Activated T-helper 1 cell treated with anti-CD3 and anti-CD28 coated beads, Interleukin-12 subunit alpha, Interleukin-12 subunit beta, Interleukin-2, Interleukin-4 antibody, amounts not matched to agents 30 ng/mL and 10 ng/mL and 1 ng/mL, durations not matched to agents 14 hours and 24 hours and 36 hours (primary cell): ENCODE measurements at places on chromosomes 6 and 20.
A peak's percentile ranks its signal among the peaks of the same experiment; 100 is the strongest.

GRCh38 chr6:5249451-5250122 is 11.2 kb downstream of the LYRM4 start:
- no peak overlapping the region for H3K4me3 ChIP-seq
- H3K27ac ChIP-seq, result no peak overlapping the region
- H3K36me3 ChIP-seq, result peaks cover 13% of the 10 kb centered on the region
- no peaks in the 10 kb centered on the region for H3K4me1 ChIP-seq
- no peak for DNase-seq

- DNase-seq, result no peak
- H3K4me1 ChIP-seq, result no peaks in the 10 kb centered on the region
- H3K4me3 ChIP-seq, result no peak overlapping the region
Observed at GRCh38 chr20:24665741-24666191, 196.3 kb downstream of the SYNDIG1 start.

DNA sequence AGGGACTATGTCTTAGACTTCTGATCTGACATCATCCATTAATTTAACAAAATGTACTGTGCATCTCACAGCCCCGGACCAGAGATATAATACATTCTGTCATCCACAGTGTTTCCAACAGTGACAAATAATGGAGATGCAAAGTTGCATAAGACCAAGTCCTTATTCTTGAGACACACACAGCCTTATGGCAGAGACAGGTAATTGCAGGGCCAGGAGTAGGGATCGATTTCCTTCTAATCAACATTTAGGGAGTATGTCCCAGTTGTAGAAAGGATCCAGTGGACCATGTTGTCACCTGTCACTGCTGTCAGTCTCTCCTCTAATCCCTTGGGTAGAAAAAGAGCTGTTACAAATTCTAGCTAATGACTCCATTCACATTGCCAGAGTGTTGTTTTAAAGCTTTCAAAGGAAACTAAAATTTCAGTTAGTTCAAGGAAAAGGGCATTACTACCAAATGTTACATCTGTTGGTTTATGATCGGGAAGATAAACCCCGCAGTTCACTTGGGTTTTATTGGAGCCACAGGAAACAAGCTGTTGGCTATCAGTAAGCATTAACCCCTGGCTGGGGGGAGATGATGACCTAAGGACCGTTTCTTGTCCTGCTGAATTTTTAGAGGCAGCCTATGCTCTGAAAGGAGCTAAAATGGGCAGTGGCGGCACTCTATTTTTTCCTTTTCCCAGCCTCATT is 111.4 kb upstream of the ATXN1 start:
- DNase-seq, result no peak
- H3K27ac ChIP-seq, result no peak overlapping the region
- no peaks in the 10 kb centered on the region for H3K4me1 ChIP-seq
- no peak overlapping the region for H3K4me3 ChIP-seq

DNA sequence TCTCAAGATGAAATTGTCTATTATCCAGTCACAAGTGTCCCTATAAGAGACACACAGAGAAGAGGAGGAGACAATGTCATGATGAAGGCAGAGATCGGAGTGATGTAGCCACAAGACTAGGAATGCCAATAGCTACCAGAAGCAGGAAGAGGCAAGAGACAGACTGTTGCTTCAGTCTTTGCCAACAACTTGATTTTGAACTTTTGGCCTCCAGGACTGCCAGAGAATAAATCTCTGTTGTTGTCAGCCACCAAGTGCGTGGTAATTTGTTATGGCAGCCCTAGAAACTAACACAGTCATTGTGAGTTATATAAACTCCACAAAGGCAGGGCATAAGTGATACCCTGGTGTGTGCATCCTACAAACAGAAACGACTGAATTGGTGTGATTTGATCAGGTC is 517.0 kb downstream of the BTBD3 start:
- no peaks in the 10 kb centered on the region for H3K36me3 ChIP-seq
- H3K4me1 ChIP-seq, result no peaks in the 10 kb centered on the region
- H3K27me3 ChIP-seq, result no peaks in the 10 kb centered on the region
- no peak overlapping the region for H3K4me3 ChIP-seq

- no peak overlapping the region for H3K27ac ChIP-seq
- peaks cover 3% of the 10 kb centered on the region for H3K27me3 ChIP-seq
- no peak overlapping the region for H3K4me3 ChIP-seq
- DNase-seq, result no peak
- H3K4me1 ChIP-seq, result peaks cover 17% of the 10 kb centered on the region
Observed at GRCh38 chr6:35014341-35014740, 125.3 kb downstream of the ANKS1A start.

- no peak for DNase-seq
- no peaks in the 10 kb centered on the region for H3K36me3 ChIP-seq
- no peaks in the 10 kb centered on the region for H3K27me3 ChIP-seq
Observed at GRCh38 chr6:121816906-121817540, 381.6 kb downstream of the GJA1 start.

DNA sequence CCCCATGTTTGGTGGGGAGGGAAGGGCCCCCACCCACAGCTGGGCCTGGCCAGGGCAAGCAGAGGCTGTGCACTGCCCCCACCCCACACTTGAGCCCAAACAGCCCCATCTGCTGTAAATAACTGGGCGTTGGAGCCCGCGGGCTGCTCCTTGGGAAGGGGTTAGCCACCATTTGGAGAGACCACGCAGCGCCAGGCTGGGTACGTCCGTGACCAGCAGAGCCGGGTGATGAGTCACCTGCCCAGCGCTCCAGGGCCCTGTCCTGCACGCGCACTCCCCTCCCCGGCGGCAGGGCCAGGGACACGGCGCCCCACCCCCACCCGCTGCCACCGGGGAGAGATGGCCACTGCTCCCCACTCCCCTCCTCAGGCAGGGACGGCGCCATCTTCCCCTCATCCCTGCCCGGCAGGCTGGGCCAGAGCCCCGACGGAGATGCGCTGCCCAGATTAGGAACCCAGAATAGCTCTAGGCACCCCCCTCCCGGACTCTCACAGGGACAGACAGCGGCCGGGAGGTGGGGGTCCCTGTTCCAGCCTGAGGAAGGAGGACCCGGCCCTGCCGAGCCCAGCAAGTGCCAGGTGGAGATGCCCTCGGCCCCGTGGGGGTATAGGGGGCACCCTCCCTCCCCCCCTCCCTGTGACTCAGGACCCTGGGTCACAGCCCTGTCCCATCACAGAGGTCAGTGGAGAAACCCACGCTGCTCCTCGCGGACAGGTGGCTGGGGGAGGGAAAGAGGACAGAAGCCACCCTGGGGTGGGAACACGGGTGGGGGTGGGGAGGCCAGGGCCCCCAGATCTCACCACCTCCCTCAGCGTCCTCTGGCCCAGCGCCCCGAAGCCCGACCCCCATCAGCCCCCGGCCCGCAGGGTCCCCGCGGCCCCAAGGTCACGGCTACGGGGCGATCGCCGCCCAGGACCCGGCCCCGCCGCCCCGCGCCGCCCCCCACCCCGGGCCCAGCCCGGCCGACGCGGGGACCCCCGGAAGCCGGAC is 642 bp downstream of the EEF1A2 start:
- no peaks in the 10 kb centered on the region for H3K4me1 ChIP-seq
- no peak for DNase-seq
- no peak overlapping the region for H3K27ac ChIP-seq

DNA sequence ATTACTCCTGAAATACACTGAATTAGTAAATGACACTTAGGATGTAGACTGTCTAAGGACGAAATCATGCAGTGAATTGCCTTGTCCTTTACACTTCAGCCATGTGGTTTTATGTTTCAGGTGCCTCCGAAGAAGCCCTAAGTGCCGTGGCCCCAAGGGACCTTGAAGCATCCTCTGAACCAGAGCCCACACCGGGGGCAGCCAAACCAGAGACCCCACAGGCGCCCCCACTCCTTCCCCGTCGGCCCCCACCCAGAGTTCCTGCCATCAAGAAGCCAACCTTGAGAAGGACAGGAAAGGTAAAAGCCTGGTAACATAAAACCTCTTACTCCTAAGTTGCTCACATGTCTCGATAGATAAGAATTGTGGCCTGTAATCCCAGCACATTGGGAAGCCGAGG is 75.3 kb downstream of the SERAC1 start:
- no peaks in the 10 kb centered on the region for H3K27me3 ChIP-seq
- no peak overlapping the region for H3K4me3 ChIP-seq
- H3K27ac ChIP-seq, result no peak overlapping the region
- no peak for DNase-seq

- peak overlapping the region; percentile 85 for H3K27ac ChIP-seq
- peak; percentile 38 for DNase-seq
- no peaks in the 10 kb centered on the region for H3K27me3 ChIP-seq
- peaks cover 39% of the 10 kb centered on the region for H3K4me1 ChIP-seq
- peak overlapping the region; percentile 38 for H3K4me3 ChIP-seq
- H3K36me3 ChIP-seq, result peaks cover 17% of the 10 kb centered on the region
Observed at GRCh38 chr20:34581341-34582184, 23.0 kb downstream of the MAP1LC3A start.

DNA sequence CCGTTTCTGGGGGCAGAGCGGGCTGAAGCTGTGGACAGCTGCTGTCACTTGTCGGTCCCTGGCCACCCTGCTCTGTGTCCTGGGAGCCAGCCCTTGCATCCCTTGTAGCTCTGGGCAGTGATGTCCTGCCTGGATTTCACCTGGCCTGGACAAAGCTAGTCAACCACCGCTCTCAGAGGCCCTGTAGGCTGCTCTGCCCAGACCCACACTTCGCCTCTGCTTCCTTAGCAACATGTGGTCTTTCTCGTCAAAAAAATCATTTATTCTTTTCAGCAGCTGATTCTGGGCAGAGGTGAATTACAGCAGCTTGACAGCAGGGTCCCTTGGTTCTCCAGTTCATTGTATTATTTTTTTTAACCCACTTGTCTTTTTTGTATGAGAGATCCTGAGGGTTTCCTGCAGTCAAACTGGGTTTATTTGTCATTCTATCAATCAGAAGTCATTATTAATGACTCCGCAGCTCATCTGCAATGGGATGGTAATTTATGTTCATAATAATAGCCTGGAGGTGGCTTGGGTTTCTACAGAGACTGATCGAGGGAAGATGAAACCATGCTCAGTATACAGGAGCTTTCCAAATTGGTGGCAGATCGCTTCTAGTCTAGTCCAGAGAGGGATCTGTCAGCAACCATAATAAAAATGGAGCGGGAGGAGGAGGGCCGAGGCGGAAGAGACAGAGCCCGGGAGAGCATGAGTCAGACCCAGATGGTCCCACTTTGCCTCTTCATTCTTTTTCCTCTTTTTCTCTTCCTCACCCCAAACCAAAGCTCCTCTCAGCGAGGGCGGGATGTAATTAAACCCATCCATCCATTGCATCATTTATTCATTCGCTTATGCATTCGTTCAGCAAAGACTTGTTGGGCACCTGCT is 22.4 kb downstream of the EDN3 start:
- peaks cover 1% of the 10 kb centered on the region for H3K27me3 ChIP-seq
- no peak overlapping the region for H3K4me3 ChIP-seq
- no peak for DNase-seq
- H3K27ac ChIP-seq, result no peak overlapping the region

- no peaks in the 10 kb centered on the region for H3K36me3 ChIP-seq
- no peak overlapping the region for H3K27ac ChIP-seq
Observed at GRCh38 chr20:61608275-61609085, 356.4 kb downstream of the CDH4 start.

DNA sequence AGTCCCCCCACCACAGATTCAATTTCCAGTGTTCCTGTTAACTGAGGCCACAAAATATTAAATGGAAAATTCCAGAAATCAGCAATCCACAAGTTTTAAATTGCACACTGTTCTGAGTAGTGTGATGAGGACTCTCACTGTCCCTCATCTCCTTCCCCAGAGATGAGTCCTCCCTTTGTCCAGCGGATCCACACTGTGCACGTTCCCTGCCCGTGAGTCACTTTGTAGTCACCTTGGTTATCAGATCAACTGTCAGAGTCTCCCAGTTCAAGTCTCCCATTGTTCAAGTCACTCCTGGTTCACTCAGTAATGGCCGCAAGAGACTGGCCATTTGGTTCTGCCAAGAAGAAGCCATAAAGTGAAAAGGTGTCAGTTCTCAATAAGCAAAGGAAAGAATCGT is 168.6 kb upstream of the AFDN start:
- DNase-seq, result no peak
- no peak overlapping the region for H3K4me3 ChIP-seq
- no peaks in the 10 kb centered on the region for H3K4me1 ChIP-seq

DNA sequence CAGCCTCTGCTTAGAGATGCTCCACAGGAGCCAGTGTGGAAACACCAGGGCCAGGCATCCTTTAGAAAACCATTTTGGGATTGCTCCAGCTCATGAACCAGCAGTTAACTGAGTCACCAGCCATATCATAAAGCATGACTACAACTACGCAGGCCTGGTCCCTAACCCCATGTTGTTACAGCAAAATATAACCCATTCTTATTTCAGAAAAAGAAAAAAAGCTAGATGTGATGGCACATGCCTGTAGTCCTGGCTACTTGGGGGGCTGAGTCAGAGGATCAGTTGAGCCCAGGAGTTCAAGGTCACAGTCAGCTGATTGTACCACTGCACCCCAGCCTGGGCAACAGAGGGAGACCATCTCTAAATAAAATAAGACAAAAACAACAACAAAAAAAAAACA is 36.8 kb downstream of the C6orf15 start:
- no peaks in the 10 kb centered on the region for H3K4me1 ChIP-seq
- H3K27ac ChIP-seq, result no peak overlapping the region
- H3K36me3 ChIP-seq, result no peaks in the 10 kb centered on the region

- H3K4me3 ChIP-seq, result no peak overlapping the region
- H3K36me3 ChIP-seq, result no peaks in the 10 kb centered on the region
Observed at GRCh38 chr20:40462566-40462965, 226.5 kb downstream of the MAFB start.

GRCh38 chr6:106197441-106197840 is 111.3 kb downstream of the PRDM1 start:
- peaks cover 35% of the 10 kb centered on the region for H3K36me3 ChIP-seq
- no peak overlapping the region for H3K27ac ChIP-seq
- no peak for DNase-seq
- peaks cover 53% of the 10 kb centered on the region for H3K4me1 ChIP-seq
- H3K27me3 ChIP-seq, result no peaks in the 10 kb centered on the region

GRCh38 chr6:7910654-7911344 is at the start of gene TXNDC5:
TXNDC5 (minus strand) TSS chr6:7910788; CDS start chr6:7910776, 12 bp downstream.
- H3K36me3 ChIP-seq, result peaks cover 2% of the 10 kb centered on the region
- H3K4me1 ChIP-seq, result peaks cover 20% of the 10 kb centered on the region
- H3K27me3 ChIP-seq, result no peaks in the 10 kb centered on the region
- H3K4me3 ChIP-seq, result peak within 1 kb of the TSS; percentile 87
- peak within 1 kb of the TSS; percentile 64 for H3K27ac ChIP-seq

DNA sequence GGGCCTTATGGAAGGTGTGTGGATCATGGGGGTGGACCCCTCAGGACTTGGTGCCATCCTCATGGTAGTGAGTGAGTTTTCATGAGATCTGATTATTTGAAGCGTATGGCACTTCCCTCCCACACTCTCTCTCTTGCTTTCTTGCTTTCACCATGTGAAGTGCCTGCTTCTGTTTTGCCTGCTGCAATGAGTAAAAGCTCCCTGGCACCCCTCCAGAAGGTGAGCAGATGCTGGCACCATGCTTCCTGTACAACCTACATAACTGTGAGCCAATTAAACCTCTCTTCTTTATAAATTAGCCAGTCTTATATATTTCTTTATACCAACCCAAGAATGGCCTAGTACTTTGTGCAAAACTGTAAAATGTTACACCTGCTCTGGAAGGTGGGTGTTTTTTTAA is 396.8 kb upstream of the HS3ST5 start:
- no peak overlapping the region for H3K4me3 ChIP-seq
- no peaks in the 10 kb centered on the region for H3K4me1 ChIP-seq
- H3K36me3 ChIP-seq, result no peaks in the 10 kb centered on the region
- no peak for DNase-seq
- no peaks in the 10 kb centered on the region for H3K27me3 ChIP-seq
- H3K27ac ChIP-seq, result no peak overlapping the region

- peaks cover 50% of the 10 kb centered on the region for H3K4me1 ChIP-seq
- peak overlapping the region; percentile 36 for H3K27ac ChIP-seq
- H3K27me3 ChIP-seq, result no peaks in the 10 kb centered on the region
- peaks cover 27% of the 10 kb centered on the region for H3K36me3 ChIP-seq
- no peak for DNase-seq
Observed at GRCh38 chr6:118808793-118809638, 84.9 kb upstream of the ASF1A start.

- H3K27ac ChIP-seq, result no peak overlapping the region
- no peaks in the 10 kb centered on the region for H3K36me3 ChIP-seq
- no peak overlapping the region for H3K4me3 ChIP-seq
- no peak for DNase-seq
Observed at GRCh38 chr20:8457978-8458377, 325.9 kb downstream of the PLCB1 start.
